Panc1 (cell line): ENCODE measurements at places on chromosomes 11 and 22.

GRCh38 chr11:76823481-76824028 is 37.2 kb upstream of the ACER3 start:
- H3K4me3 ChIP-seq: no peak overlapping the region; the same call in 1 of the 2 replicates
- DNase-seq: peak; percentile 74
- H3K27ac ChIP-seq: peak overlapping the region; percentile 75
- H3K27me3 ChIP-seq: no peaks in the 10 kb centered on the region
- no peaks in the 10 kb centered on the region for H3K36me3 ChIP-seq
- peaks cover 18% of the 10 kb centered on the region for H3K4me1 ChIP-seq

DNA sequence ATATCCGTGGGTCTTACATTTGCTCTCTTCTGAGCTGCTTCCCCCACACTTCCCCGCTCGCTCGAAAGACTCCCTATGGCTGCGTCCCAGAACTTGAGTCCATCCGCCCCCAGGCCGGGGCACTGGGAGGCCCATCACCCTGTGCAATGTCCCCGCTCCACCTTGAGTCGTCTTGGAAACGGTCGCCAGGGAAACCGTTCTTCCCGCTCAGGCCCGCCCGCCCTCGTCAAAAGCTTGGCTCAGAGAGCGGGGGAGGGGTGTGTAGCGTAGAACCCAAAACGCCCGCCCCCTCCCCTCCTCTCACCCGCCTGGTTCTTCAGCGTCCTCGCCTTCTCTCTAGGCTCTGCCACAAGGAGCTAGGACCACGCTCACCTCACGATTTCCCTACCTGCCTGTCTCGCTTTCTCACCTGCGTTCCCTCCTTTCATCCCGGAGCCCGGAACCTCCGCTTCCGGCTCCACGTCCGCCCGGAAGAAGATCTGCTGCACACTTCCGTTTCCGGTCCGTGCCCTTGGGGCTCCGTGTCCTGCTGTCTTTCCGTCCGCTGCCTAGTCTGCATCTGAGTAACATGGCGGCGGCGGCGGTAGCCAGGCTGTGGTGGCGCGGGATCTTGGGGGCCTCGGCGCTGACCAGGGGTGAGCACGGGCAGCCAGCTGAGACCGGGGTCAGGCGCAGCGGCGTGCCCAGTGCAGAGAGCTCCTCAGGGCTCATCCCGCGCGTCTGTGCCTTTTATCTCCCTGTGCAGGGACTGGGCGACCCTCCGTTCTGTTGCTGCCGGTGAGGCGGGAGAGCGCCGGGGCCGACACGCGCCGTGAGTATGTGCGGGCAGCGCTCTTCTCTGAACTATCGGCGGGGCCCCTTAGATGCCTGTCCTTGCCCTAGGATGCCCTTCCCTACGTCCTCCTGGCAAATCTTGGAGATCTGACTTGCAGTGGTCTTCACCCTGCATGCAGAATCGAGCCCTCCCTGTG is at the start of the genes KBTBD4 and NDUFS3:
Gene KBTBD4 (minus strand): TSS at position 447 of the 971 bp plus-strand sequence. CDS start 19 bp downstream, at position 428.
Gene NDUFS3 (plus strand): TSS at position 551 of the 971 bp plus-strand sequence. CDS start 18 bp downstream, at position 569.
- peaks cover 17% of the 10 kb centered on the region for H3K4me1 ChIP-seq
- peaks cover 13% of the 10 kb centered on the region for H3K36me3 ChIP-seq
- peak within 1 kb of the TSS; percentile 90 for H3K27ac ChIP-seq
- peak; percentile 32 for DNase-seq
- peak within 1 kb of the TSS; percentile 98 for H3K4me3 ChIP-seq

GRCh38 chr11:88886796-88887195 is 179.0 kb downstream of the GRM5 start:
- no peaks in the 10 kb centered on the region for H3K27me3 ChIP-seq
- no peaks in the 10 kb centered on the region for H3K4me1 ChIP-seq
- H3K27ac ChIP-seq: no peak overlapping the region
- no peaks in the 10 kb centered on the region for H3K36me3 ChIP-seq
- no peak overlapping the region for H3K4me3 ChIP-seq
- DNase-seq: peak; percentile 51

DNA sequence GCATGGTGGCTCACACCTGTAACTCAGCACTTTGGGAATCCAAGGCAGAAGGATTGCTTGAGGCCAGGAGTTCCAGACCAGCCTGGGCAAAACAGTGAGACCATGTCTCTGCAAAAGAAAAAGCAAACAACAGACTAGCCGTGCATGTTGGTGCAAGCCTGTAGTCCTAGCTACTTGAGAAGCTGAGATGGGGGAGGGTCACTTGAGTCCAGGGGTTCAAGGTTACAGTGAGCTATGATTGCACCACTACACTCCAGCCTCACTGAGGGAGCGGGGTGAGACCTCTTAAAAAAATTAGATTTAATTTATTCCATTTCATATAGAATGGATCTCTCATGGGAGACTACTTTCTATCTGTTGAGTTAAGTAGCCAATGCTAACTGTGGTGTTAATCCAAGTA is 50.4 kb downstream of the DDX10 start:
- peaks cover 9% of the 10 kb centered on the region; the same call in 1 of the 2 replicates for H3K36me3 ChIP-seq
- DNase-seq: no peak
- H3K27me3 ChIP-seq: no peaks in the 10 kb centered on the region
- no peaks in the 10 kb centered on the region for H3K4me1 ChIP-seq

- no peaks in the 10 kb centered on the region for H3K36me3 ChIP-seq
- no peak overlapping the region for H3K4me3 ChIP-seq
- no peaks in the 10 kb centered on the region; the same call in 1 of the 2 replicates for H3K27me3 ChIP-seq
Observed at GRCh38 chr11:112931703-112932102, 29.5 kb upstream of the NCAM1 start.

DNA sequence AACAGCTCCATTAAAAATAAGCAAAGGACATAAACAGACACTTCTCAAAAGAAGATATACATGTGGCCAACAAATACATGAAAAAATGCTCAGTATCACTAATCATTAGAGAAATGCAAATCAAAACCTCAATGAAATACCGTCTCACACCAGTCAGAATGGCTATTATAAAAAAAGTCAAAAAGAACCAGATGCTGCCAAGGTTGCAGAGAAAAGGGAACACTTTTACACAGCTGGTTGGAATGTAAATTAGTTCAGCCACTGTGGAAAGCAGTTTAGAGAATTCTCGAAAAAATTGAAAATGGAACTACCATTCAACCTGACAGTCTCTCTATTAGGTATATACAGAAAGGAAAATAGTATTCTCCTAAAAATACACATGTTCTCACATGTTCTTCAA is 102.4 kb upstream of the FIBIN start:
- H3K4me1 ChIP-seq: no peaks in the 10 kb centered on the region
- no peaks in the 10 kb centered on the region for H3K27me3 ChIP-seq
- no peak overlapping the region for H3K4me3 ChIP-seq
- no peak for DNase-seq
- no peak overlapping the region for H3K27ac ChIP-seq

DNA sequence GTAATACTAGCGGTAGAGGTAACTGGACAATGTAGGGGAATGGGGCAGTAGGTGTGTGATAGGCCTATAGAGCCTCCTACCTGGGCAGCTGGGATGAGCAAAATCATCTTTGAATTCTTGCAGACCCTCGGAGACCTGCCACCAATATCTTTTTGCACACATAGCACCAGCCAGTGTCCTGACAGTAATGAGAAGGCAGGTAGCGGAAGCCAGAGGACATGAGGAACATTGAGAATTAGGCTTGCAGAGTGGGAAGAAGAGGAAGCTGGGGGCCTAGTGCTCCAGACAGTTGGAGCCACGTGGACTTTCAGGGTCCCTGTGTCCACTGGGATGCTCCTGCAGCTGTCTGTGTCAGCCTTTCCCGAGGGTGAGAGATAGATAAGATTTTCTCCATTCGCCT is 17.2 kb upstream of the SYT13 start:
- no peak for DNase-seq
- no peak overlapping the region for H3K4me3 ChIP-seq
- H3K36me3 ChIP-seq: no peaks in the 10 kb centered on the region
- H3K4me1 ChIP-seq: no peaks in the 10 kb centered on the region
- no peak overlapping the region for H3K27ac ChIP-seq
- H3K27me3 ChIP-seq: peaks cover 13% of the 10 kb centered on the region

- H3K4me1 ChIP-seq: no peaks in the 10 kb centered on the region
- H3K27ac ChIP-seq: no peak overlapping the region
- H3K27me3 ChIP-seq: no peaks in the 10 kb centered on the region
- no peak for DNase-seq
Observed at GRCh38 chr22:37213218-37213855, 1.1 kb upstream of the SSTR3 start.

DNA sequence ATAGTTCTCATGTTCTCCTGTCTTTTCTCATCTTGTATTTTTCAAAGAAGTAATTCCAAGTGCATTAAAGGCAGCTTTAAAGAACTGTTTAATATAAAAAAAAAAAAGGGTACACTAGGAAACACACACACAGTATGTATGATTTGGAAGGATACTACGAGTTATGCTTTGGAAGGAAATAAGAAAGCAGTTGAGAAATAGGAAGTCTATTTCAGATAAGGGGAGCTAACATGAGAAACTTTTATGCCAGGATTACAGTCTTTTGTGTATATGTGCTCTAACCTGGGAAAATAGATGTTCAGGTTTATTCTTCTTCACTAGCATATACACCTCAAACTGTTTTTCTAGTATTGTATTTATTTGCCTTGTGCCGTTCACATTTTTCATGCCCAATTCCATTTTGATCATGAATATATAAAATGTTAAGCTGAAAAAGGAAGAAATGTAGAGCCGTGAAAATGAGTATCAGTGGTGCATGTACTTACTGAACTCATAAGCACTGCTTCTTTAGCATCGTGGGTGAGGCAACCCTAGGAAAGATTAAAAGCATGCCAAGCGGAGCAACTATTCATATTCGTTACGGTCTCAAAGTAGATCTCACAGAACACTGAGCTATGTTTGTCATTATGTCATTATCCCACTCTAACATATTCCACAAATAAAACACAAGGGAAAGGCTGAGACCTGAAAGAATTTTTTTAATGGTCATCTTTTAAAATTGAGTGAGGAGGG is 59.6 kb downstream of the GUCY1A2 start:
- H3K27ac ChIP-seq: no peak overlapping the region
- no peaks in the 10 kb centered on the region for H3K36me3 ChIP-seq
- DNase-seq: no peak
- no peak overlapping the region for H3K4me3 ChIP-seq
- H3K4me1 ChIP-seq: no peaks in the 10 kb centered on the region

DNA sequence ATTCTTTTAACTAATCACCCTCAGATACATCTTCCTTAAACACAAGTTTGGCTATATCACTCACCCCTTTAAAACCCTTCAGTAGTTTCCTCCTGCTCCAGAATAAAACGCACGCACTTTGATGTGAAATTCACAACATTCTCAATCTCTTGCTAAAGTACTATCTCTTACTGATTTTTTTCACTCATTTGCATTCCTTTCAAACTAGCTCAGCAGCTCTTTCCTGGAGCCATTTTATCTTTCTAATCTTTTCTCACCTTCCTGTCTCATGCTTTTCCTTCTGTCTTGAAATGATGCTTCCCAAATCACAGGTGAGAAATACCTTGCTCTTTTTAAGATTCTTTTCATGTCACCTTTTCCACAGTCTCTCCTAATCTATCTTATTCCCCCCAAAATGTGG is 1074.4 kb downstream of the DLG2 start:
- H3K36me3 ChIP-seq: no peaks in the 10 kb centered on the region
- H3K27me3 ChIP-seq: no peaks in the 10 kb centered on the region
- H3K4me1 ChIP-seq: no peaks in the 10 kb centered on the region
- no peak overlapping the region for H3K4me3 ChIP-seq
- no peak for DNase-seq

GRCh38 chr11:109308551-109308950 is 113.4 kb upstream of the C11orf87 start:
- no peak overlapping the region for H3K4me3 ChIP-seq
- no peaks in the 10 kb centered on the region for H3K27me3 ChIP-seq
- H3K4me1 ChIP-seq: no peaks in the 10 kb centered on the region
- H3K36me3 ChIP-seq: no peaks in the 10 kb centered on the region
- no peak for DNase-seq

GRCh38 chr11:96084610-96085318 is 160.9 kb upstream of the MTMR2 start:
- H3K4me1 ChIP-seq: no peaks in the 10 kb centered on the region
- H3K4me3 ChIP-seq: no peak overlapping the region
- H3K27me3 ChIP-seq: no peaks in the 10 kb centered on the region
- no peaks in the 10 kb centered on the region for H3K36me3 ChIP-seq
- DNase-seq: no peak

- no peak overlapping the region for H3K4me3 ChIP-seq
- DNase-seq: no peak
- no peaks in the 10 kb centered on the region; the same call in 1 of the 2 replicates for H3K27me3 ChIP-seq
- H3K4me1 ChIP-seq: peaks cover 10% of the 10 kb centered on the region
- H3K27ac ChIP-seq: no peak overlapping the region
- no peaks in the 10 kb centered on the region for H3K36me3 ChIP-seq
Observed at GRCh38 chr11:35923452-35923851, 20.4 kb upstream of the LDLRAD3 start.

- peak overlapping the region; percentile 57 for H3K27ac ChIP-seq
- H3K27me3 ChIP-seq: no peaks in the 10 kb centered on the region
- DNase-seq: peak; percentile 84
- no peak overlapping the region for H3K4me3 ChIP-seq
Observed at GRCh38 chr22:24402460-24403192, 24.8 kb upstream of the ADORA2A start.

DNA sequence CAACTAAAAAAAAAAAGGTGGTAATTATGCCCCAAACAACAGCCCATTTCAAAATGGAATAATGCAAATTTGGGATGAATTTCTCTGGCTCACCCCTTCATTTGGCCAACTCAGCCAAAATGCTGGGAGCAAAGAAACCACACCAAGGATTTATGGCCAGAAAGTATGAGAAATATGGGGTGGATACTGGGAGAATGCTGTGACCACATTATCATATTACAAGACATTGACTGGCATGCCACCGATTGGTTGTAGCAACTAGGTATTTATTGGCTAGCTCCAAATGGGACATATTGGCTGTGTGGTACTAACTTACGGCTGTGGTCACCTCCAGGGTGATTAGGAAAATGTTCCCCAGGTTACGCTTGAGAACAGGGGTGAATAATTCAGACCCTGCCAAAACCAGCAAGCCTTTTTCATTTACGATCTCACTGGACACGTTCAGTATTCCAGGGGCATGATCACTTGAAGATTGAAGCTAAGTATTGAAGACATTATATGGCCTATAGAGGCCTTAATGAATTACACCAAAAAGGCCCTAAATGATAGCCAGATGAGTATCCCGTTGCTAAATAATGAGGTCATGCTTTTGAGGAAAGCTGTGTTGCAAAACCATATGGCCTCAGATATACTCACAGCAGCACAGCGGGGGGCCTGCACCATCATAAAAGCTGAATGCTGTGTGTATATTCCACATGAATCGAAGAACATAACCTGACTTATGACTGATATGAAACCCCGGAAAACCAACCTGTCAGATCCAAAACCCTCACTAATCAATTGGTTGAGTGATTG is 3.8 kb upstream of the FDX1 start:
- no peak for DNase-seq
- no peak overlapping the region for H3K4me3 ChIP-seq
- H3K27ac ChIP-seq: no peak overlapping the region
- no peaks in the 10 kb centered on the region; the same call in 1 of the 2 replicates for H3K36me3 ChIP-seq

DNA sequence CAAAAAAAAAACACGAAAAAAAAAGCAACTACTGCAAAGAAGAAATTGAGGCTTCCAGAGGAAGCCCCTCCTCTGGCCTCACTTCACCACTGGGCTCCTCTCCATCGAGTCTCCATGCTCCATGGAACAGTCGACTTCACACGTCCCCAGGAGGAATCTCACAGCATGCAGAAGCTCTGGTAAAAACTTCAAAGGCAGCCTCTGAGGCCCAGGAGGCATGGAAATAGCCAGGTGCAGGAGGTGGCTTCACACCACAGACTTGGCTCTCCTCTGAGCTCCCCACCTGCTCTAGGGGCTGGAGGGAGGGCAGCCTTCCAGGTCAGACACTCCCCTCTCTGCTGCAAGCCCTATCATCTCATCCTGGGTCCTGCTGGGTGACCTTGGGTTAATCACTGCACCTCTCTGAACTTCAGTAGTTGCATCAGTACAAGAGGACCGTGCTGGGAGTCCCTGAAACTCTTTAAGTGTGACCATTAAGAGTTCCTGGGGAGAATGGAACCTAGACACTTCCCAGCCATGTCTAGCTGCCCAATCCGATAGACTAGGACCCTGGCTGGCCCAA is 8.2 kb downstream of the PDE2A start:
- no peaks in the 10 kb centered on the region for H3K36me3 ChIP-seq
- H3K4me3 ChIP-seq: no peak overlapping the region
- no peaks in the 10 kb centered on the region for H3K4me1 ChIP-seq
- DNase-seq: no peak
- no peak overlapping the region for H3K27ac ChIP-seq
